Activated CD4-positive, alpha-beta T cell treated with anti-CD3 and anti-CD28 coated beads, Interleukin-2, amount 10 ng/mL, durations not matched to agents 7 days and 5 days (primary cell): ENCODE measurements at places on chromosomes 7 and 10. TPM values are rescaled to one million over a fixed set of nuclear protein-coding genes. Genes with fewer than 3 reads are reported as not detected.

Gene CHAT
- not detected for total RNA-seq

Gene NXPH1
- not detected for total RNA-seq

Gene GHRHR
- total RNA-seq = not detected

Gene IGF2BP3
- total RNA-seq = 1.2 TPM

Gene CTTNBP2
- total RNA-seq = not detected

Gene SYT15
- 0.79 TPM for total RNA-seq

Gene CALHM3
- not detected for total RNA-seq

Gene SFXN4
- total RNA-seq = 20.1 TPM

Gene ACTL6B
- total RNA-seq = not detected

Gene TLX1
- total RNA-seq = not detected

Gene PRRT4
- total RNA-seq = 0.21 TPM

Gene ZNF736
- 26.6 TPM for total RNA-seq

Gene ACTA2
- total RNA-seq = 10.8 TPM

Gene AUTS2
- total RNA-seq = 18.9 TPM

Gene ELN
- total RNA-seq = not detected

Gene RADIL
- 0.37 TPM for total RNA-seq

Gene MSMB
- total RNA-seq = not detected

Gene NRCAM
- total RNA-seq = 0.46 TPM

Gene ST8SIA6
- total RNA-seq = 0.20 TPM

Gene MRC1
- not detected for total RNA-seq

Gene HOXA2
- not detected for total RNA-seq

Gene OR2A42
- not detected for total RNA-seq

Gene CFAP43
- not detected for total RNA-seq

Gene H2BK1
- total RNA-seq = not detected

Gene TMEM140
- total RNA-seq = 27.7 TPM

Gene FAM25C
- total RNA-seq = not detected

Gene PAX4
- not detected for total RNA-seq

Gene DNAJC12
- total RNA-seq = 1.9 TPM

Gene CHRM2
- not detected for total RNA-seq

Gene MAPK8
- total RNA-seq = 30.5 TPM

Gene OR2F2
- total RNA-seq = not detected

Gene LIPJ
- not detected for total RNA-seq

Gene TAS2R4
- 1.3 TPM for total RNA-seq
